Esophagus muscularis mucosa (tissue), 4 donors: ENCODE measurements at places on chromosomes 6 and 20. TPM values are rescaled to one million over a fixed set of nuclear protein-coding genes. Genes with fewer than 3 reads are reported as not detected.

SLC22A16 gene
- total RNA-seq: 0.50 TPM

SLC35F1 gene
- total RNA-seq: 8.1 TPM

HMGA1 gene
- total RNA-seq: 16.1 TPM

MATN4 gene
- not detected for total RNA-seq

DOK5 gene
- total RNA-seq: 0.75 TPM

GPRC6A gene
- not detected for total RNA-seq

ZFP64 gene
- total RNA-seq: 14.1 TPM

PREP gene
- 19.3 TPM for total RNA-seq

RUNX2 gene
- total RNA-seq: 1.0 TPM

AKAP12 gene
- 188 TPM for total RNA-seq

DAAM2 gene
- total RNA-seq: 382 TPM

ZHX3 gene
- 89.3 TPM for total RNA-seq

ECT2L gene
- 0.17 TPM for total RNA-seq

MLN gene
- not detected for total RNA-seq

RBM24 gene
- total RNA-seq: 20.7 TPM

FAM209B gene
- not detected for total RNA-seq

SCUBE3 gene
- total RNA-seq: 8.8 TPM

MYL9 gene
- total RNA-seq: 2,829 TPM

OLIG3 gene
- total RNA-seq: not detected

DEFB121 gene
- not detected for total RNA-seq

MTHFD1L gene
- 2.5 TPM for total RNA-seq

CHRNA4 gene
- not detected for total RNA-seq

EPB41L1 gene
- 53.8 TPM for total RNA-seq

MAK gene
- total RNA-seq: not detected

CFAP206 gene
- total RNA-seq: 0.26 TPM

HTR1E gene
- not detected for total RNA-seq

VNN1 gene
- total RNA-seq: 1.4 TPM

C6orf163 gene
- 2.7 TPM for total RNA-seq

ULBP1 gene
- not detected for total RNA-seq

IL20RA gene
- total RNA-seq: 2.3 TPM

BTN1A1 gene
- total RNA-seq: not detected

SNTA1 gene
- 47.7 TPM for total RNA-seq

TP53TG5 gene
- 2.1 TPM for total RNA-seq

ACTL10 gene
- total RNA-seq: 1.3 TPM

PTCRA gene
- total RNA-seq: not detected

DEFB132 gene
- not detected for total RNA-seq

FKBP1C gene
- total RNA-seq: 0.17 TPM

DEF6 gene
- total RNA-seq: 4.7 TPM

ARFGEF3 gene
- total RNA-seq: 3.3 TPM

OPN5 gene
- total RNA-seq: not detected

RAB22A gene
- 18.7 TPM for total RNA-seq

CDH26 gene
- total RNA-seq: 0.83 TPM

HDGFL1 gene
- not detected for total RNA-seq

GABRR2 gene
- not detected for total RNA-seq

PGC gene
- 1.1 TPM for total RNA-seq

CCHCR1 gene
- 7.6 TPM for total RNA-seq

MEP1A gene
- not detected for total RNA-seq

ADAM33 gene
- 49.1 TPM for total RNA-seq

OVOL2 gene
- not detected for total RNA-seq

EPPIN gene
- total RNA-seq: not detected

KCNG1 gene
- 0.42 TPM for total RNA-seq

TRAPPC3L gene
- 0.42 TPM for total RNA-seq

VSTM2L gene
- total RNA-seq: 11.1 TPM

THEMIS gene
- 0.83 TPM for total RNA-seq

CST9L gene
- total RNA-seq: not detected

CAP2 gene
- total RNA-seq: 55.2 TPM

ALDH5A1 gene
- total RNA-seq: 3.3 TPM
